Mesothelial cell of epicardium (in vitro differentiated cells): ENCODE measurements at places on chromosomes 2 and 18. TPM values are rescaled to one million over a fixed set of nuclear protein-coding genes. Genes with fewer than 3 reads are reported as not detected.

DNA sequence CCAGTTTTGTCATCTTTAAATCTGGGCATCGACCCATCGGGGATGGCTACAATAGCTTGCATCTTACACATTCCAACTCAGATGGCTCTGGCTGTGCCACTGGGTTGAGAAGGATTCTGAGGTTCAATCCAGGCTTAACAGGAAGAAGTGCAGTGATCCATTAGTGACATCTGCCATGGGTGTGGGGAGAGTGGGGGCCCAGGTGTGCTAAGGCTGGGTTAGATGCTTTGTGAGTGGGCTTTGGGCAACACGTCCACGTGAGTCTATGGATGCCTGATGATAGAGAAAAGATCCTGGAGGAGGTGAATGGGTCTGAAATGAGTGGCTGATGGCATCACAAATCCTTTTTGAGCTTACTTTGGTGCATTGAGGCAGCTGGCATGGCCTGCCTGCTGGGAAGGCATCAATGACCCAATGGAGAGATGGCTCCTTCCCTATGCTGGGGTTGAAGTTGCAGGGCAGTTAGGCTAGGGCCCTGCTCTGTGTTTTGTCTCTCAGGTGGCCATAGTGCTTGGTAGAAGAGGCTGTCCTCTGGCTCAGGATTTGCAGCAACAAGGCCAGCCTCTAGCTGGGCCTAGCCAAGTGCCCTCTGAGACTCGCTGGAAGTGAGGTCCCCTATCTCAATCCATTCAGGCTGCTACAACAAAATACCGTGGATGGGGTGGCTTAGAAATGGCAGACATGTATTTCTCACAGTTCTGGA, 56.7 kb downstream of the HS1BP3 start:
- H3K27me3 ChIP-seq, result no peaks in the 10 kb centered on the region
- H3K4me3 ChIP-seq, result no peak overlapping the region
- H3K27ac ChIP-seq, result no peak overlapping the region
- H3K36me3 ChIP-seq, result no peaks in the 10 kb centered on the region
- peaks cover 9% of the 10 kb centered on the region for H3K4me1 ChIP-seq

DNA sequence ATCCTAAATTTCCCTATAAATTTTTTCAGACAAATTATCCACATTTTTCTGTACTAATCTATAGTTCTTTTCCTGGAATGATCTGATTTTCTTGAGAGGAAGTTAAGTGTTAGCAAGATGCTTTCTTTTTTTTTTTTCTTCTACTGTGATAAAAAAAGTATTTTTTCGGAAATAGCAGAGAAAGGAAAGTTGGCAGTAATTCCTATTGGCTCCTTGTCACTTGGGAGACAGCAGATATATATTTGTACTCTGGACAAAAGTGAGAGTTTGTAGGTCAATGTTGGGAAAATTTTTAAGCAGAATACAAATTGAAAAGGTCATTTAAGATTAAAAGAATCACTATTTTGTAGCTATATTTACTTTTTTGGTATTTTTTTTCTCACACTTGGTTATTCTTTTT, 635.7 kb upstream of the NRXN1 start:
- no peak overlapping the region for H3K27ac ChIP-seq
- DNase-seq, result no peak
- H3K27me3 ChIP-seq, result no peaks in the 10 kb centered on the region
- H3K4me1 ChIP-seq, result no peaks in the 10 kb centered on the region
- H3K36me3 ChIP-seq, result no peaks in the 10 kb centered on the region
- H3K4me3 ChIP-seq, result no peak overlapping the region

NT5C1B gene
- total RNA-seq, result 0.29 TPM in 1 of 3 replicates, not detected in the others

SLC30A3 gene
- 2.3 to 3.4 TPM (median 3.1 TPM) in 3 replicates for total RNA-seq

ARHGAP28 gene
- total RNA-seq, result 153 to 161 TPM (median 159 TPM) in 3 replicates

COL4A3 gene
- total RNA-seq, result not detected in 3 replicates

REG3A gene
- not detected in 3 replicates for total RNA-seq

SALL3 gene
- 0.31 to 0.58 TPM (median 0.36 TPM) in 3 replicates for total RNA-seq
